ENCODE measurements at places on chromosomes 6 and 20.

- no peak for DNase-seq
Observed at GRCh38 chr6:134995536-134995935, 45.6 kb upstream of the ALDH8A1 start.

GRCh38 chr6:122953766-122954165, 42.3 kb upstream of the CLVS2 start:
- no peak for DNase-seq

GRCh38 chr6:152173957-152174356, 366.5 kb downstream of the ESR1 start:
- DNase-seq: no peak

DNA sequence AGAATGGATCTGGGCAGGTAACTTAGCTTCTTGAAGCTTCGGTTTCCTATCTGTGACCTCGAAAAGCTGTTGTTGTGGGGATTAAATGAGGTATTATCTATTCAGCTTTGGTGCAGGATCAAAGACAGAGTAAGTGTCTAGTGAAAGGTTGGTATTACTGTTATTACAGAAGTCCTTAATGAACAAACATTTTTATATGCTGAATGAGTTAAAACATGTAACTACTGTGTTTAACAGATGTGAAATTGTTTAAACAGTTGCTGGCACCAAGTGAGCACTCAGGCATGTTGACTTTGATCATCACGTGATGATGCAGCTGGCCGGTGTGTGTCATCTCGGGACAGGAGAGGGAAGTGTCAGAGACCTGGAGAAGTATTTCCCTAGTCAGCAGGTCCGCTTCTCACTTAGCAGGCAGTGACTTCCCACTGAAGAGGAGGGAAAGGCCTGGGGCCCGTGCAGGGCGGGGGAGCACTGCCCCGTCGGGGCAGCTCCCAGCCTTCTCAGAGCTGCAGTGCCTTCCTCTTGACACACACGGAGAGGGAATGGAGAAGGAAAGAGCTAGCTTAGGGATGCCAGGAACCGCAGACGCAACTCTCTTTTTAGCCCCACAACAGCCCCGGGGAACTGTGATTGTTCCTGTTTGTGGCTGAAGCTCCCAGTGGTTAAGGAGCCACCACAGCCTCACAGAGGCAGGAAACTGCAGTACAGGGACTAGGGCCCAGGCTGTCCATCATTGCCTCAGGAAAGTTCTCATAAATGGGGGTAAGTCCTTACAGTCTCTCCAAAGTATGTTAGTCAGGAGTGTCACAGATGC, 18.0 kb downstream of the TUBB2A start:
- DNase-seq: no peak

DNA sequence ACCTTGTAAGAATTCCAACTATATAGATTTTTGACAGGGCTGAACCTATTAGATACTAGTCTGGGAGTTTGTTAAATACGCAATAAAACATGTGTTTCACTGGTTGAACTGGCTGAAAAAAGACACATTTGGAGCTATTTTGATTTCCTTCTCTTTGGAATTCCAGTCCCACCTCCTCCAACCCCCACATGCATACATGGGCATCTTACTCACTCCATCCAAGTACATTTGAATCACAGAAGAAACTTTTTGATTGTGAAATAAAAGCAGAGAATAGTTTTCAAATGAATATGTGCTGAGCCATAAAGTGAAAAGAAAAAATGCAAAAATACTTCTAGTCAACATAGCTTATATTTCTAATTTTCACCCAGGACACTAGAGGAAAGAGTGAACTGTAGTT, 33.9 kb upstream of the STXBP5 start:
- DNase-seq: no peak

Data from activated T-helper 1 cell treated with anti-CD3 and anti-CD28 coated beads, Interleukin-2, amount 50 U/mL, for 16 hours (primary cell).